ENCODE measurements at places on chromosomes 11 and 22.

DNA sequence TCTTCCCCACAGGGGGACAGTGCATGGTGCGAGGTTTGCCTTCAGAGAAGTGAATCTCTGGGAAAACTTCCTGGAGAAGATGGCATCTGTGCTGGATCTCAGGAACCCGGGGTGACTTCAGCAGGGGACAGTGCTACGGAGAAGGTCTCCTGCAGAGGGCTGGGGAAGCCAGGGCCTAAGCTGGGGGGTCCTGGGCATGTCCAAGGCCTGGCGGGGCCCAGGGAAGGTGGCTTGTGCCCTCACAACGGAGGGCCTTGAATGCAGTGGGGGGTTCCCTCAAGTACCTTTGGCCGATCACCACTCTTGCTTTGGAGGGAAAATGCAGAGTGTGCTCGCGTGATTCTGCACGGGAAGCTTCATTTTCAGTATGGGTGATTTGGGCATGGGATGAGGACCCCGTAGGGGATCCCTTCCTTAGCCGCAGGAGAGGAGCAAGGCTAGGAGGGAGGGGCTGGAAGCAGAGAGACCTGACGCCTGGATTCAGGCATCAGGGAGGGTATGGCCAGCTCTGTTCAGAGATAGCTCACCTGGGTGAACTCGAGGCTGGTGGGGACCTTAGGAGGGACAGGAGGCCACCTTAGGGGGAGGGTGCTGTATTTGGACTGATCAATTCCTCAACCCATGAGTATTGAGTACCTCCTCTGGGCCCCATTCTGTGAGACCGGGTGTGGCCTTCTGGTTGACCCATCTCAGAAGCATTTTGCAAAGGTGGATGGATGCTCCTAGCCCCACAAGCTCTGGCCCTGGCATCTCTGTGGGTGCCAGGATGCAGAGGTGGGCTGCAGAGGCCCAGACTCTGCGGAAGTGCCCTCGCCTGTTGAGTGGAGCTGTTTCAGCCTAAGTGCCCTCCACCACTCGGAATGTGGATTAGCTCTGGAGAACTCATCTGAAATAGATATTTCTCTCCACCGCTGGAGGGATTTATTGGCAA is 529.4 kb downstream of the TBC1D22A start:
- DNase-seq: no peak

DNA sequence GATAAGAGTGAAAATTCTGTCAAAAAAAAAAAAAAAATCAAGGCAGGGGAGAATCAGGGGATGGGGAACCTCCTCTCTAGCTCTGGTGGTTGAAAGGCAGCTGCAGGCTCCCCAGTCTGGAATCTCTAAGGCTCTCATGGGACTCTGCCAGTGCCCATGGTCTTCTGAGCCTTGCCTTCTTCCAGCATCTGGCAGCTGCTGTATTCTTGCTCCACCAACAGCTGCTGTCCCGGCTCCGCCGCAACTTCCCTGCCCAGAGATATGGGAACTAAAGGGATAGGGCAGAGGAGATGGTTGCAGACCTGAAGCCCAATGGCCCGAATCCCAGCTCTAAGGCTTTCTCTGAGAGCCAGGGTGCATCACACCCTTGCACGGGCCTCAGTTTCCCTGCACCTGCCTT is 49.5 kb upstream of the PHF21B start:
- DNase-seq: no peak

GRCh38 chr11:73451896-73452295 is 75.7 kb downstream of the RELT start:
- no peak for DNase-seq

DNA sequence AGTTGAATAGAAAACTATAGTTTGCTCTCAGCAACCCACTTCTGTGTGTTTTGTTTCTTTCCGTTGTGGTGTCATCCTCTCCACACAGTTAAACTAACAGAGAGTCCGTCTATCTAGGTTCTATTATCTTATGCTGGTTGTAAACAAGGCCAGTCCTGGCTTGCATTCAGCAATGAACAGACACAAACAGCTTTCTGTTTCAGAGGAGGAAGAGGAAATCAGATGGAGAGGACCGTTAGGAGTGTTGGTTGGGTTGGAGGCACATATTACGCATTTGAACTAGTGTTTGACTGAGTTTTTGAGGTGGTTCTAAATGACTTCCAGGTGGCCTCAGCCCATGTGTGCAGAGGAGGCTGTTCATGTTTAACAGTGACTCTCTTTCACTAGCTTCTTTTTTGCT is 129.5 kb upstream of the SORL1-AS1 start:
- DNase-seq: no peak

- DNase-seq: no peak
These were observed 37.3 kb upstream of the CXCR5 start for GRCh38 chr11:118846181-118846935.

DNA sequence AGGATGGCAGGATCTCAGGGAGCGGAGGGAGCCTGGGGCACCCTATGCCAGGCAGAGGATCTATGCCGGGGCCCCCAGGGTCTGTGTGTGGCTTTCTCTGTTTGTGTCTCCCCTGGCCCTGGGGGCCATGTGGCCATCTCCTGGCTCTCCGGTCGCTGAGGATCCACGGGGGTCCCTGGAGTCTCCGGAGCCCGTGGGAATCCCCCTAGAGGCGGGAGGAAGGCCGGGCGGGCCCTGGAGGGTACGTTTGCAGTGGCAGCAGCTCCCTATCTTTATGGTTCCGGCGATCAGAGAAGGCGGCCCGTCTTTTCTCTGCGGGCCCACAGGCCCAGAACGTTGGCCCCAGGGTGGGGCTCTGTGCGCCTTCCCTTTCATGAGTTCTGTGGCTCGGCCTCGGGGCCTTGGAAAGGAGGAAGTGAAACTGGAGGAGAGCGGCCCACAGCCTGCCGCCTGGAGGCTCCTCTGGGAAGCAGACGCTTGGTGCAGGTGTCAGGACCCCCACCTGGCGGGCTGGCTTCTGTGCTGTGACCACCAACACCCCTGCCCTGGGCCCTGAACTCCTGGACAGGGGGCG is 82.1 kb downstream of the KCNQ1 start:
- DNase-seq: no peak

GRCh38 chr11:70530010-70530409 is 131.7 kb downstream of the CTTN start:
- DNase-seq: no peak

- no peak for DNase-seq
These were observed 10.9 kb downstream of the HEPHL1 start for GRCh38 chr11:94032066-94032465.

- DNase-seq: peak; percentile 75
These were observed 140.4 kb upstream of the ARHGAP42 start for GRCh38 chr11:100546714-100547113.
